ENCODE measurements at places on chromosomes 11 and 22.

DNA sequence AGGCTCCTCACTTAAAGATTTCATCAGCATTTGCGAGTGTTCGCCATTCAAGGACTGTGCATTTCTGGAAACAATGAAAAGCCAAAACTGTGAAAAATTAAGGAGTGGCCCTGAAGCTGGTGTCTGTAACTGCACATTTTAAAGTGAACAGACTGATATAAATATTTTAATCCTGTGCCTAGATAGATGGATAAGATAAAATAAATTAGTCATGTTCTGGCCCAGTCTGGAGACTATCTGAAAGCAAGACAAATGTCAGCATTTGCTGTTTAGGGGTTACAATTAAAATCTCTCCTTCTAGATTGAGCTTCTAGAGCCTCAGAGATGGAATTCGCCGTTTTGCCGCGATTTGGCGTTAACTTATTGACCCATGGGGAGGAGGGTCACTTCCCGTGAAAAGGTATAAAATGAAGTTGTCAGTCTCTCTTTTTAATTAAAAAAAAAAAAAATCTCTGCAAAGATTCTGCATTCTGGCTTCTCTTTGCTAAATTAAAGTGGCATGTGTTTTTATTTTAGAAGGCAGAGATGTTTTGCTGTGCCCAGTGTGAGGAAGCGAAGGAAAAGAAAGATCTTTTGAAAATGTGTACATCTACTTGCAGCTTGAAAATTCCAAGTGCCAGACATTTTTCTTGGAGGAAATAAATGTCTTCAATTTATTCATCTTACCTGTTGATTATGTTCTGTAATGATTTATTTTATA lies 79.7 kb upstream of the WNT7B start:
- no peak for DNase-seq

- DNase-seq: no peak
These were observed 73.9 kb downstream of the PPFIBP2 start for GRCh38 chr11:7587712-7588111.

GRCh38 chr22:16967453-16968217 lies 40.4 kb downstream of the GAB4 start:
- DNase-seq: no peak

- DNase-seq: no peak
These were observed 27.7 kb downstream of the DNAJC24 start for GRCh38 chr11:31397239-31397834.

DNA sequence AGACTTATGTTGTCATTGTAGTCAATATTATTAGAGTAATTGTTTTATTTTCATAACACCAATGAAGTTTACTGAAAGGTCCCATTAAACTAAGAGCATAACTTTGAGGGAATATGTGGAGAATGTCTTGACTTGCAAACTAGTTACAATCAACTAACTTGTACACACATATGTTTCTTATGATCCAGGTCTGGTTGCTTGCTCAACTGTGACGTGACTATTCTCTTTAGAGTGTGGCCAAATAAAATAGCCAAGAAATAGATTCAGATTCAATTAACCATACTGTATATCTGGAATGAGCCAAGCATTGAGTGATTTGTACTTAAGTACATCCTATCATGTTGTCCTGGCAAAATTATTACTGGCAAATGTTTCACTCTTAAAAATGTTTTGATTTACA lies 101.7 kb downstream of the METTL15 start:
- no peak for DNase-seq

DNA sequence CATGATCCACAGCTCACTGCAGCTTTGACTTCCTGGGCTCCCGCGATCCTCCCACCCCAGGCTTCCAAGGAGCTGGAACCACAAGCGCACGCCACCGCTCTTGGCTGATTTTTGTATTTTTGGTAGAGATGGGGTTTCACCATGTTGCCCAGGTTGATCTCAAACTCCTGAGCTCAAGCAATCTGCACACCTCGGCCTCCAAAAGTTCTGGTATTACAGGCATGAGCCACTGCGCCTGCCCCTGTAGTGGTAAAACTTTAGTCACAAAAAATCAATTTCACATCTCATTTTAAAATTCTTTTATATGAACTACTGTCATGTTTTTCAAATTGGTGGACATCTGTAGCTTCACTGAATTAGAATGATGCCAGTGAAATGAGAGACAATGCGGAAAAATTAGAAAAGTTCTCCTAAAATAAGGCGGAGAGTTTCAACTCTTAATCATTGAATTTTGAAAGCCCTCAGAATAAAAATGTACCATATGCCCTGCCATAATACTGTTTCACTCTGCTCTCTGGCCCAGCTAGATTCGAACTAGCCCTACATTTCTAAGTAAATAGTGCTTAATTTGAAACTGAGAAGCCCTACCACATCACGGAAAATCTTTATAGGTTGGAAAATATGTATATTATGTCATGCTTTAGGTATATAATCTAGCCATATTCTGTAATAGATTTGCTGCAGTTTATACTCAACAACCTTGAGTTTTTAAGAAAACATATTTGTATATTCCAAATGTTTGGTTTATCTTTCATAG lies 78.7 kb downstream of the HORMAD2 start:
- no peak for DNase-seq

GRCh38 chr11:16779436-16779835 lies 41.0 kb downstream of the C11orf58 start:
- DNase-seq: no peak

GRCh38 chr11:120750647-120751549 lies 239.3 kb downstream of the GRIK4 start:
- no peak for DNase-seq

GRCh38 chr11:11669233-11669846 lies 47.5 kb upstream of the GALNT18 start:
- no peak for DNase-seq

- DNase-seq: no peak
These were observed 4.9 kb downstream of the MSANTD4 start for GRCh38 chr11:106017093-106017492.

DNA sequence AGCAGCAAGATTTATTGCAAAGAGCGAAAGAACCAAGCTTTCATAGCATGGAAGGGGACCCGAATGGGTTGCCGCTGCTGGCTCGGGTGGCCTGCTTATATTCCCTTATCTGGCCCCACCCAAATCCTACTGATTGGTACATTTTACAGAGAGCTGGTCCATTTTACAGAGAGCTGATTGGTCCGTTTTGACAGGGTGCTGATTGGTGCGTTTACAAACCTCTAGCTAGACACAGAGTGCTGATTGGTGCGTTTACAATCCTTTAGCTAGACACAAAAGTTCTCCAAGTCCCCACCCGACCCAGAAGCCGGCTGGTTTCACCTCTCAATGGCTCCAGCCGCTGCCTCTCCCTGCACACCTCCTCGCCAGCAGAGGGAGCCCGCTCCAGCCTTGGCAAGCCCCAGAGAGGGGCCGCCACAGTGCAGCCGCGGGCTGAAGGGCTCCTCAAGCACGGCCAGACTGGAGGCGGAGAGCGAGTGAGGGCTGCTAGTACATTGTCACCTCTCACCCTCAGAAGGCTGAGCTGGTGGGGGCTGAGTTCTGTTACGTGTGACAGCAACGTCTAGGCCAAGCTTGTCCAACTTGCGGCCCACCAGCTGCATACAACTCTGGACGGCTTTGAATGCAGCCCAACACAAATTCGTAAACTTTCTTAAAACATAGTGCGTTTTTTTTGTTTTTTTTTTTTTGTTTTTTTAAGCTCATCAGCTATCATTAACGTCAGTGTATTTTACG lies 8.7 kb downstream of the PTH start:
- DNase-seq: peak; percentile 16

GRCh38 chr22:49727191-49727880 lies 100.3 kb downstream of the BRD1 start:
- DNase-seq: no peak
